Activated CD8-positive, alpha-beta T cell treated with anti-CD3 and anti-CD28 coated beads, Interleukin-2, amount 10 ng/mL, durations not matched to agents 7 days and 5 days (primary cell): ENCODE measurements at places on chromosomes 1 and 21. TPM values are rescaled to one million over a fixed set of nuclear protein-coding genes. Genes with fewer than 3 reads are reported as not detected.

DNA sequence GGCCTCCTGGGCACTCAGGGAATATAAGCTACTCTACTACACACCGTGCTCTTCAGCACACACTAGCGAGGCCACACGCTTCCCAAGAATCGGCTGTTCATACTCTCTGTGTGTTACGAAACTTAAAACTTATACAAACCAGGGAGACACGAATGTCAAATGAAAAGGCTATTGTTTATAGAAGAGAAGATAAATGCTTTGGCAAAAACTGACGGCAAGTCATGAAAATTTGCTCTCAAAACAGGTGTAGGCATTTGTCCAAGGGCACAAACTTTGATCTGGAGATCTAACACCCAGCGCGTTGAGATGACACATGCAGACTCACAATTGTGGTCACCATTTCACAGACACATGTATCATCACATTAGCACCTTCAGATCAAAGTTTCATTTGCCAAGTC, 46.1 kb downstream of the USP48 start:
- DNase-seq, result no peak

GRCh38 chr1:48645883-48646282, 130.8 kb downstream of the BEND5 start:
- DNase-seq, result no peak

GRCh38 chr1:162236618-162237017, 140.0 kb downstream of the SPATA46 start:
- DNase-seq, result no peak

Gene AGMAT
- total RNA-seq, result 10.3 TPM

Gene NTMT2
- total RNA-seq, result not detected

Gene ADCY10
- not detected for total RNA-seq
